Cardiac atrium fibroblast (primary cell): ENCODE measurements at places on chromosomes 1 and 21. TPM values are rescaled to one million over a fixed set of nuclear protein-coding genes. Genes with fewer than 3 reads are reported as not detected.

Gene CCDC181
- not detected in 2 replicates for total RNA-seq

Gene SPATA17
- total RNA-seq, result 0.18 and 0.49 TPM in 2 replicates

Gene CRYAA
- not detected in 2 replicates for total RNA-seq

Gene S100A3
- total RNA-seq, result 7.5 and 9.0 TPM in 2 replicates

Gene ZBTB7B
- total RNA-seq, result 13.9 and 16.8 TPM in 2 replicates

Gene PAX7
- total RNA-seq, result not detected in 2 replicates

Gene EFNA1
- 5.8 and 12.2 TPM in 2 replicates for total RNA-seq

Gene CTSE
- not detected in 2 replicates for total RNA-seq

Gene HLX
- 7.0 and 10.5 TPM in 2 replicates for total RNA-seq

Gene ACTL8
- not detected in 2 replicates for total RNA-seq

Gene C4BPB
- total RNA-seq, result not detected in 2 replicates

Gene ITLN2
- total RNA-seq, result not detected in 2 replicates

Gene BATF3
- not detected in 2 replicates for total RNA-seq

Gene CD1E
- total RNA-seq, result not detected in 2 replicates

Gene LY9
- not detected in 2 replicates for total RNA-seq

Gene ZNF593OS
- total RNA-seq, result not detected in 2 replicates

Gene PLPPR5
- not detected in 2 replicates for total RNA-seq

Gene LCE1F
- not detected in 2 replicates for total RNA-seq

Gene AKNAD1
- total RNA-seq, result not detected in 2 replicates

Gene PKN2
- total RNA-seq, result 10.4 and 14.8 TPM in 2 replicates

Gene DYRK3
- total RNA-seq, result 6.9 and 16.4 TPM in 2 replicates

Gene RGS13
- not detected in 2 replicates for total RNA-seq

Gene AQP10
- not detected in 2 replicates for total RNA-seq

Gene IQCC
- total RNA-seq, result 1.3 and 1.6 TPM in 2 replicates

Gene SAMD13
- total RNA-seq, result 0.32 and 0.54 TPM in 2 replicates

Gene FCGR3A
- total RNA-seq, result not detected in 2 replicates

Gene FLG2
- not detected in 2 replicates for total RNA-seq

Gene SYTL1
- total RNA-seq, result 0.65 TPM in 1 of 2 replicates, not detected in the other

Gene TRPM2
- not detected in 2 replicates for total RNA-seq

Gene OVAAL
- total RNA-seq, result not detected in 2 replicates

Gene RHD
- total RNA-seq, result not detected in 2 replicates

Gene OR2AK2
- total RNA-seq, result not detected in 2 replicates

Gene CELF3
- total RNA-seq, result not detected in 2 replicates

Gene IFNLR1
- under 0.01 TPM in 1 of 2 replicates, not detected in the other for total RNA-seq

Gene FCRL6
- not detected in 2 replicates for total RNA-seq

Gene CAMK2N1
- total RNA-seq, result 5.4 and 11.2 TPM in 2 replicates

Gene HUNK
- total RNA-seq, result not detected in 2 replicates

Gene CYP4A11
- 0.18 TPM in 1 of 2 replicates, not detected in the other for total RNA-seq

Gene LGR6
- total RNA-seq, result not detected in 2 replicates

Gene CREB3L4
- total RNA-seq, result 1.8 and 2.9 TPM in 2 replicates

Gene VSIG8
- not detected in 2 replicates for total RNA-seq

Gene GIPC2
- 0.18 and 0.97 TPM in 2 replicates for total RNA-seq

Gene KCNQ4
- under 0.01 TPM in 1 of 2 replicates, not detected in the other for total RNA-seq

Gene OR2W3
- not detected in 2 replicates for total RNA-seq

Gene HSD3B2
- not detected in 2 replicates for total RNA-seq

Gene GPR153
- total RNA-seq, result 7.9 and 9.2 TPM in 2 replicates

Gene SPAG17
- total RNA-seq, result not detected in 2 replicates

Gene LDLRAD1
- total RNA-seq, result not detected in 2 replicates

Gene DESI2
- 35.9 and 42.1 TPM in 2 replicates for total RNA-seq
